ENCODE measurements at places on chromosomes 16 and 17.
A peak's percentile ranks its signal among the peaks of the same experiment; 100 is the strongest.

DNA sequence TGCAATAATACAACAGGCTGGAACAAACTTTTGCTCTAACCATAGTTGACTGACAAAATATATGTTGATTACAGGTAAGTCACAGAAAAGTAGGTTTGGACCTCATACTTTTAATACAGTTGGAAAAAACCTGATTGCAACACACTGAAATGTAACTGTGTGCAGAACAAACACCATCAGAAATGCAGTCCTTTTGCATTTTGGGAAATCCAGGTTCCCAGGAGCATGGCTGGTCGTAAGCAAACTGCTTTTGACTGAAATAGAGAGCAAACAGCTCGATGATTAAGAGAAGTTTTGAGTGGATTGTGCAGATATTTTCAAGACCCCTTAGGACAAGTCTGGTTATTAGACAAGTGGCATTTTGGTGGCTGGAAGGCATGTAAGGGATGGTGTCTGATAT is 8.0 kb downstream of the IGF2BP1 start:
- DNase-seq: no peak

DNA sequence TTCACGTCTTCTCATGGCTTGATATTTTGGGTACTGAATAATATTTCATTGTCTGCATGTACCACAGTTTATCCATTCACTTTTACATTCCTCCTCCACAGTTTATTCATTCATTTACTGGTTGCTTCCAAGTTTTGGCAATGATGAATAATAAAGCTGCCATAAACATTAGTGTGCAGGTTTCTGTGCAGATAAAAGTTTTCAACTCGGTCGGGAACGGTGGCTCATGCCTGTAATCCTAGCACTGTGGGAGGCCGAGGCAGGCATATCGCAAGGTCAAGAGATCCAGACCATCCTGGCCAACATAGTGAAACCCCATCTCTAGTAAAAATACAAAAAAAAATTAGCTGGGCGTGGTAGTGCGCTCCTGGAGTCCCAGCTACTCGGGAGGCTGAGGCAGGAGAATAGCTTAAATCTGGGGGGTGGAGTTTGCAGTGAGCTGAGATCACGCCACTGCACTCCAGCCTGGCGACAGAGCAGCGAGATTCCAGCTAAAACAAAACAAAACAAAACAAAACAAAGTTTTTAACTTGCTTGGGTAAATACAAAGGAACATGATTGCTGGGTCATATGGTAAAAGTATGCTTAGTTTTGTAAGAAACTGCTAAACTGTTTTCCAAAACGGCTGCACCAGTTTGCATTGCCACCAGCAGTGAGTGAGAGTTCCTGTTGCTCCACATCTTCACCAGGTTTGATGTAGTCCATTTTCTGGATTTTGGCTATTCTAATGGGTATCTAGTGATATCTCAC is 89.5 kb downstream of the WWP2 start:
- DNase-seq: no peak

GRCh38 chr16:29256501-29256981 is 150.0 kb downstream of the NPIPB11 start:
- DNase-seq: no peak

DNA sequence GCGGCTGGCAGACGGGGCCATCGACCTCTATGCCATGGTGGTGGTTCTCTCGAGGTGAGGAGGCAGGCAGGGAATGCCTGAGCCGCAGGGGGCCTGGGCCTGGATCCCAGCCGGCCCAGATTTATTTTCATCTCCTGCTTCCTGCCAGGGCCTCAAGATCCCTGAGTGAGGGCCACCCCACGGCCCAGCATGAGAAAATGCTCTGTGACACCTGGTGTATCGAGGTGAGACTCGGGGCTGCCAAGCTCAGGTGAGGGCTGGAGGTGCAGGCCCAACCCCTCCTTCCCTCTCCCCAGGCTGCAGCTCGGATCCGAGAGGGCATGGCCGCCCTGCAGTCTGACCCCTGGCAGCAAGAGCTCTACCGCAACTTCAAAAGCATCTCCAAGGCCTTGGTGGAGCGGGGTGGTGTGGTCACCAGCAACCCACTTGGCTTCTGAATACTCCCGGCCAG is 4.9 kb downstream of the ACADVL start:
- DNase-seq: no peak

DNA sequence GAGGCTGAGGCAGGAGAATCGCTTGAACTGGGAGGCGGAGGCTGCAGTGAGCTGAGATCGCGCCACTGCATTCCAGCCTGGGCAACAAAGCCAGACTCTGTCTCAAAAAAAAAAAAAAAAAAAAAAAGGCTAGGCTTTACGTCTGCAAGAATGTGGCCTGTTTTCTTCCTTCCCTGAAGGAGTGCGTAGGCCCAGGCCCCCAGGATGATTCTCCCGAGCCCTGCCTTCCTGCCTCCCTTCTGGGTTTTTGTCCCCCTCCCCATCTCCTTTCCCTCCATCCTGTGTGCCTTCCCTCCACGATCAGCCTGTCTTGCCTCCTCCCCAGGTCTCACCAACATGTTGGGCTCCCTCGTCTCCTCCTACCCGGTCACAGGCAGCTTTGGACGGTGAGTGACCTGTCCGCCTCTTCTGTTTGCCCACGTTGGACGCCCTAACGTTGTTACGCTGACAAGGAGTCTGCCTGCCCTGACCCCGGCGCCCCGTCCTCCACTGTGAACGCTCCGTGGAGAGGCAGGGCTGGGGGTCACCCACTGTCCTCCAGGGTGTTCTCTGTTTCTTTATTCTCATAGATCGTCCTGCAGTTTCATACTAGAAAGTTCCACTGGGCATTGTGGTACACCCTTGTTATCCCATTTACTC is 15.7 kb upstream of the RNF213 start:
- DNase-seq: no peak

DNA sequence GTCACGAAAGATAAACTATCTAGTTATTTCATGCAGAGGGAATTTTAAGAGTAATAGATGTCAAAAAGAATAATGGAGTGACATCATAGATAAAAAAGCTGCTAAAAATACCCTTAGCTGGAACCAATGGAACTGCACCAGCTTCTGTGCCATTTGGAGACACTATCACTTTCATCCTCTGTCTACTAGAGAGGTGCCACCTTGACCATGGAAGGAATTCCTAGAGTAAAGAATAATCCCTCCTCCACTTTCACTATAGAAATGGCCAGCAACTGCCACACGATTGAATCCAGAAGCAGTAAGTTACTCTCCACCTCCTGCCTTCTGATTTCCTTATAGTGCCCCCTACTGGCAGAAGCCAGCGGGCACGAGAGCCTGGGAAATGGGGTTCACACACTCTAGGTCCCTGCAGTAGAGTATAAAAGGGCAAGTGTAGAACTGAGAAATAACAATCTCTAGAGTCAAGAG is 2.8 kb upstream of the ALDH3A2 start:
- peak; percentile 15 for DNase-seq

- no peak for DNase-seq
Measured at GRCh38 chr17:11885051-11885450, 112.2 kb downstream of the ZNF18 start.

- no peak for DNase-seq
Measured at GRCh38 chr17:44864831-44865230, 17.1 kb downstream of the HIGD1B start.

DNA sequence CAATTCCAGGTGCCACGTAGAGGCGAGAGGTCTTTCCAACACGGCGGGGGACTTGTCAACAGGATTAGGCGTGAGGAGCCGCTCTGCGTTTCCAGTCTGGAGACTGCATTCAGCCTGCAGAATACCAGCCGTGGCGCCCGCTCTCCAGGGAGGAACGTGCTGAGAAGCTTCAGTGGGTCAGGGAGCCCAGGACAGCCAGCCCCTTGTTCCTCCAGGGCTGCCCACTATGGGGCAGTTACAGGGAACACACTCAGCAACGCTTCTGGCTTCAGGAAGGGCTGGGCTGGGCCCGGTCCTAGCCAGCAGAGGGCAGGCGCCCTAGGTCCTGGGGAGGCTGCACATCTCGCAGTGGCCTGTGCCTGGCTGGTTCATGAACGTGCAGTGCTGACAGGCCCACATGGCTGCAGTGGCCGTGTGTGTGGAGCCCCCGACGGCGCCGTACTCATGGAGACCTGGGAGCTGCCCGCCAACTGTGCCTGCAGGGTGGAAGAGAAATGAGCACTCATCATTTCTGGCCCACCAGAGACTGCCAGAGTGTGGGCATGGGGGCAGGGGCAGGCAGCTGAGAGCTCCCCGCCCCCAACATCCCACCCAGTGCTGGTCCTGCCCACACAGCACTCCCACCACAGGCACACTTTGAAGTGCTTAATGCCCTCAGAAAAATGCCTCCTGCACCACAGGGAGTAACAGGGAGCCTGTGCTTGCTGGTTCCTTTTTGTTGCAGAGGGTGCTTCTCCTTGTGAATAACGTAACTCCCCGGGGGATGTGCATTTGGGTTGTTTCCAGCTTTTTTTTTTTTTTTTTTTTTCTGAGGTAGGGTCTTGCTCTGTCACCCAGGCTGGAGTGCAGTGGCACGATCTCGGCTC is 7.0 kb upstream of the FAAP100 start:
- no peak for DNase-seq

DNA sequence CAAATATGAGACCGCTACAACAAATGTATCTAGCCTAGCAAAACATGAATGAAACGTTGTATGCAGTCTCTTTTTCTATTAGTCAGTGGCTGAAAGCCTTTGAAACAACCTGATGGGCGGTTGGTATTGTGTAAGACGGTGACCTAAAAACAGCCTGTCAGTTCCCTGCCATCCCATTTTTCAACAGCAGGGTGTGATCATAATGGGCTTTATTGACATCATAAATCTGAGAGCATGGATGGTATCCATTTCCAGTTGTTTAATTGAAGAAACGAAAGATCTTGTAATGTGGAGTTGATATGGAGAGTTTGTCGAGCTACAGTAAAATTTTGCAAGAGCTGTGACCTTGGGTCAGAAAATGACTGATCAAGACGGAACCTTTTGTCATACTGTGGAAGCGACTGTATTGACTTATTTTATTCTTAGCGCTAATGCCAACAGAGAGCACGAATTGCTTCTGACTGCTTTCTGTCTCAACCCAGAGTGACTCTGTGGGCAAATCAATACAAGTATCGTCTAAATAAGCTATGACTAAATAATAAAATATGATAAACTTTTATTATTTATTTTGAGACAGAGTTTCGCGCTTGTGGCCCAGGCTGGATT is 12.3 kb upstream of the MEIOB start:
- DNase-seq: no peak

DNA sequence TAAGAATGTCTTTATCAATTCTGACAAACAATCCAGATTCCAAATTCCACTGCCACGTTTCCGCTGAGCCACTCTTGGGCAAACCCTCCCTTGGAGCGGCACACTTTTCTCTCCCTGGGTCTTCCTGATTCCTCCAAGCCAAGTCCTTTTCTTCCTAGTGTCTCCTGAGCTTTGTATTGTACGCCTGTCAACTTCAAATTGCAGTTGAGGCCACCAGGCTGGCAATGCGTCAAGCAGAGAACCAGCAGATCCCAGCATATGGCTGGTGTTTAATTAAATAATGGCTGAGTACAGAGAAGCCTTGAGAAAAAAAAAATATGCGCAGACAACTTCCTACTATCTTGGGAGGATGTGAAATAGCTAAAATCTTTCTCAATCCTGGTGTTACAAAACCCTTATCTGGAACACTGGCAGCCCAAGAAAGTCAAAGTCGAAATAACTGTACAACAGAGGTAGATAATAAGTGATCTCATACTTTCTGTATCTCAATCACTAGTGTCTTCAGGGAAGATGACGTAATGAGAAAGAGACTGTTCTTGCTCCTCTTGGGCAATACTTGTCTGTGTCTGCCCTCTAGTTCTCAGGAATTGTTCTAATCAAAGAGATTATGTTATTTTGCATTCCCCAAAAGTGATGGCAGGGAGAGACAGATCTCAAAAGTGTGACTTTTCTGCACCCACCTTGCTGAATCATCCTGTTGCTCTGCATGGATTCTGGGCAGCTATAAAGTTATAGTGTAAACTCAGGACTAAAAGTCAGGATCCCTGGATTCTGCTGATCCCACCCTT is 15.0 kb downstream of the SMIM36 start:
- no peak for DNase-seq

- no peak for DNase-seq
Measured at GRCh38 chr17:57898487-57899311, 48.9 kb upstream of the MRPS23 start.

DNA sequence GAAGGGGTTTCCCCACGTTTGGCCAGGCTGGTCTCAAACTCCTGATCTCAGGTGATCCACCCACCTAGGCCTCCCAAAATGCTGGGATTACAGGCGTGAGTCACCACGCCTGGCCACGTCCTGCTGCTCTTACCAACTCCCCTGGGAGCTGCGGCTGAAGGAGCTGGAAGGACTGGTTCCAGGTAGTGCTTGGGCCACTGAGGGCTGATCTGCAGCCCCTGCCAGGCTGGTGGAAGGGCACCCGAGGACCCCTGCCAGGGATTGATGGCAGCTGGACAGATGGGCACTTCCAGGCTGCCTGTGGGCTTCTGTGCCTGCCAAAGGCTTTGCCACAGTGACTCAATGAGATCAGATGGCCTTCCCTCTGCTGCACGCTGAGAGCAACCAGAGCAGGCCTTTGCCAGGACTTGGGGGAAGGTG is 2.3 kb downstream of the OXLD1 start:
- DNase-seq: no peak

DNA sequence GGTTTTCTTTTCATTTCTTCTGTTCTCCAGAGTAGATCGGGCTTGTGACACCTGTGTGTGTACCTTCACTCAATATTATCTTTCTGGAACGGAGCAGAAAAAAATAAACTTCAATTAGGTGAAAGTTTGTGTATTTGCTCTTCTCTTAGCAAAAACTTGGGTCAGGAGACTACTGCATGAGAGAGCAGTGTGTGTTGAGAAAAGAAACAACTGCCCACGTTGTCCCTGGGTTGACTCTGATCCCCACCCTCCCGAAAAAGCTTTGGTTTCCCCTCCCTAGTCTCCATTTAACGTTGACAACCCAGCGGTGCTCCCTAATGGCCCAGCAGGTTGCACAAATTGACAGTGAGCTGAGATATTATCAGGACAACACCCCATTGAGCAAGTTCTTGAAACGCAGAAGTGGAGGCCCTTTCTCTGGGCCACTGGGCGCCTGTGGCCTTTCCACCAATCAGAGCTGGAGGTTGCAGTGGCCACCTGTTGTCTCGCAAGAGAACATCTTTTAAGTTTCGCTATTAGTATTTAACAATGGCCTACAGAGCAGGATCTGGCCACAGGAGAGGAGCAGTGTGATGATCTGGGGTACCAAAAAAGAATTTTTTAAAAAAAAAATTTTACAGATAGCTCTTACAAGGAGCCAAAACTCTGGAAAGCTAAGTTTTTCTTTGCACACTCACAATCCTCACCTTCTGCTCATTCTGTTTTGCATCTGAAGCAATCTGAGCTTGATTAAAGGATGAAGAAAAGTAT is 1.5 kb upstream of the TOX3 start:
- DNase-seq: no peak

GRCh38 chr17:67456103-67456502 is 79.0 kb downstream of the PITPNC1 start:
- DNase-seq: no peak

- no peak for DNase-seq
Measured at GRCh38 chr16:86026916-86027315, 128.0 kb downstream of the IRF8 start.

GRCh38 chr17:39018267-39019134 is 51.3 kb upstream of the FBXO47 start:
- no peak for DNase-seq
